Hippocampal formation (tissue), 2 donors: ENCODE measurements at places on chromosomes 6 and 20.
A peak's percentile ranks its signal among the peaks of the same experiment; 100 is the strongest.

- no peak for DNase-seq
These were observed 58.7 kb downstream of the CD40 start for GRCh38 chr20:46176739-46177378.

- DNase-seq = no peak
These were observed 631 bp downstream of the MDGA1 start for GRCh38 chr6:37696841-37697662.

GRCh38 chr6:115863211-115863610 lies 197.5 kb downstream of the FRK start:
- no peak for DNase-seq

GRCh38 chr20:17747431-17747846 lies 47.7 kb downstream of the BANF2 start:
- DNase-seq = no peak

DNA sequence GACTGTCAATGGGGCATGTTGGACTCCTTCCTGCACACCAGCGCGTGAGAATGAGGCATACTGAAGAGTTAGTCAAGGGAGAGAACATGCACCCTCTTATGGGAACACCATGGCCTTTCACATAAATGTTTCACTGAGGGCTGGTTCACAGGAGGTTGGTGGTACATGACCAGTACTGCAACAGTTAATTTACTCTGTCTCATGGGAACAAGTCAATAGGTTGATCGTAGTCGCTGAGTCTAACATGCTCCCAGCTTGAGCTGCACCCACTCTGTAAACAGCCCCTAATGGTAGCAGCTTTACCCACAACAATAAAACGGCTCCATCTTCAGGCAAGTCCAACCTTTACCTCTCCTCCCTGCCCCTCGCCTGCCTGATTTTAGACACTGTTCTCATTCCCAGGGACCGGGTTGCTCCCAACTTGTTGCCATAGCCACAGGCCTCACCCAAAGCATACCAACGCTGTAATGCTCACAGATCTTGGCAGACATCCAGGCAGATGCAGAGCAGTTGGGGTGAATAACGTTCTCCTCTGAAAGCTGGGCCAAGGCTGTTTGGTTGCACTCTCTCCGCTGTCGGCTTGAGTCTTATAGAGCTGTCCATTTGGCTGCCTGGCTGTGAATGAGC lies 111.3 kb downstream of the LY86 start:
- DNase-seq = no peak

DNA sequence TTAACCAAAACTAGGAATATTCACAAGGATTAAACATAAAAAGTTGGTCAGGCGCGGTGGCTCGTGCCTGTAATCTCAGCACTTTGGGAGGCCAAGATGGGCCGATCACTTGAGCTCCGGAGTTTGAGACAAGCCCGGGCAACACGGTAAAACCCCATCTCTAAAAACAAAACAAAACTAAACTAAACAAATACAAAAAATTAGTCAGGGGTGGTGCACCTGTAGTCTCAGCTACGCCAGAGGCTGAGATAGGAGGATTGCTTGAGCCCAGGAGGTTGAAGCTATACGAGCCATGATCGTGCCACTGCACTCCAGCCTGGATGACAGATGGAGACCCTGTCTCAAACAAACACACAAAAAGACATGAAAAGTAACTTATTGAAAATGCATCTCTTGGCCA lies 3.2 kb downstream of the PSORS1C2 start:
- no peak for DNase-seq

DNA sequence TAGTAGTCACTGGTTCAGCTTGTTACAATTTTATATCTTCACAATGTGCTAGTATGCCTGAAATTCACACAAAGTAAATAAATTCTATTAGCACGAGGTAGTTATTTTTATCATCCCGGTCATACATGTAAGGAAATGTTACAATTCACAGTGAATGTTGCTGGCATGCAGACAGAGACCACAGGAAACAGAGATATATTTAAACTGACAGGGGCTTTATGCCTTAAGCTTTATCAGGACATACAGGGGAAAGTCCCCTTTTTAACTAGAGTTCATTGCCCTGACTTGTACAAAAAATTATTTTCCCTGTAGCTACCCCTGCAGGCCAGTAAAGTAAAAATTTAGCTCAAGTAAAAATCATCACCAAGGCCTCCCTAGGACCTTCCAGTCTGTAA lies 712.0 kb upstream of the NRSN1 start:
- DNase-seq = no peak

- DNase-seq = no peak
These were observed 2.3 kb downstream of the SLC2A4RG start for GRCh38 chr20:63741676-63742380.

DNA sequence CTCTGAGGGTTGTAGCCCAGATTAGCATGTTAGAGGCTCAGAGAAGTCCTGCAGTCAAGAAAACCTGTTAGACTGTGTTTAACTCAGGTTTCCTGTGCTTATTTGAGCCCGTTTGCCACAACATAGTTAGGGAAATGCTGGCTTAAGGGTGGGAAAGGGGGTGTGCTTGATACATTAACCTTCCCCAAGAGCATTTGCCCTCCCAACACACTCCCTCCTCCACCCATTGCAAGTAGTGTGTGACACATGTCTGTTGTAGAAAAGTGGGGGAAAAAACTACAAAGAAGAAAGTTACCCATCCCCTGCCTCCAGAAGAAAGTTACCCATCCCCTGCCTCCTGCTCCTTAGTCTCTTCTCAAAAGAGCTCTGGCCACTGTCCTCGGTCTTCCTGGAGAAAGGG lies 36.8 kb upstream of the MRPS18A start:
- DNase-seq = no peak

- no peak for DNase-seq
These were observed 212.3 kb downstream of the RPS12 start for GRCh38 chr6:133026705-133027104.

DNA sequence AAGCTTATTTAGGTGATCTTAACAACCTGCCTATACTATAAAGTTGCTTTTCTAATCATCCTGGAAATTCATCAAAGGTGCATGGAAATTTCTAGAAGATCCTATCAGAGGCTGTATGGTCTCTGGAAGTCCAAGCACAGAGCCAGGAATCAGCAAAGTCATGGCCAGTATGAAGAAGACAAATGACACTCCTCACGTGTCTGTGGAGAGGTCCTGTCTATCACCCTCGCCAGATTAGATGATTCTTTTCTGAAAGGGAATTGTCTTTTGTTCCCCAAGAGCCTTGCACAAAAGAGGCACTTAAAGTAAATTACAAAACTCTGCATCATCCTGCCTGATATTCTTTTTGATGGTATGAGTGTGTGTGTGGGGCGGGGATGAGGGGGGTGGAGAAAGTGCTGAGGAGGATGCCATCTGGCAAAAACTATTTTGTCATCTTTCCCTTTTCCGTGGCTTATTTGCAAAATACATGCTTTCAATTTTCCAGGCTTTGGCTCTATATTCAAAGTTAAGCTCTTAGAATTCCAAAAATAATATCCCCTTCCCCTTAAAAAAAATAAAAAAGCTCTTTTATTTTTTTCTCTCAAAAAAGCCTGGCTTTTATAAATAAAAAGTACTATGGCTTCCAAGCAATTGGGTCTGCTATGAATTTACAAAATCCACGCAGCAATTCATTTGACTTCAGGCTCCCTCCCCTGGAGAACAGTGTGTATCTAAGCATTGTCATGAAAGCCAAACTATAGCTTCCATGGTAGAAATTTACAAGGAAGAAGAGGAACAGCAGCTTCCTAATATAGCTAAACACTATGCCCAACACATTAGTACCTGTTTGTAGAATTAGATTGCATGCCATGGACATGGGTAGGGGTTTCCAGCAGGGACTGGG lies 185.2 kb upstream of the ARG1 start:
- no peak for DNase-seq

DNA sequence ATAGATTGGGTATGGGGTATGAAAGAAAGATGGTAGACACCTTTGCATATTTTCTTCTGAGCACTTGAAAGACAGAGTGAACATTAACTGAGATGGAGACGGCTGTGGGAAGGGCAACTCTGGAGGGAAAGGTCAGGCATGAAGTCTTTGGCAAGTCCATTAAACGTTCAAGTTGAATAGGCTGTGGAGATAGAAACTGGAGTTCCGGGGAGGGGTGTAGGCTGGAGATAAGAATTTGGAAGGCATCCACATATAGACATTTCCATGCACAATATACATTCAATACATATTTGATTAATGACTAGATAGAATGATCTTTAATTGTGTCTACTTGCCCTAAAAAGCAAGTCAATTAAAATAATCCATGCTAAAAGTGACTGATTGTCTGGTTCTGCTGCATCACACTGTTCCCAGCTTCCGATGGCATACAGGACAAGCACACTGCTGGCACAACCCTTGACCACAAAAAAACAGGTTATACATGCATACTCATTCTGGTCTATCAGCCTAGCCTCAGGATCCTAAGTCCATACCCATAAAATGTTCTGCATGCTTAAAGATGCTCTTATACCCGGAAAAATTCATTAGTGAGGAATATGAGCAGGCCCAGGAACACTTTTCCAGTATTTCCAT lies 1.9 kb upstream of the MYLK4 start:
- no peak for DNase-seq

- DNase-seq = no peak
These were observed 10.6 kb upstream of the FAM8A1 start for GRCh38 chr6:17589406-17590096.

GRCh38 chr20:46638134-46638897 lies 12.9 kb downstream of the SLC13A3 start:
- DNase-seq = peak; percentile 35

- no peak for DNase-seq
These were observed 81.9 kb upstream of the CCN6 start for GRCh38 chr6:111971866-111972532.

GRCh38 chr6:119259027-119259426 lies 90.5 kb downstream of the MAN1A1 start:
- no peak for DNase-seq

GRCh38 chr20:47691625-47692024 lies 93.7 kb downstream of the SULF2 start:
- DNase-seq = no peak

DNA sequence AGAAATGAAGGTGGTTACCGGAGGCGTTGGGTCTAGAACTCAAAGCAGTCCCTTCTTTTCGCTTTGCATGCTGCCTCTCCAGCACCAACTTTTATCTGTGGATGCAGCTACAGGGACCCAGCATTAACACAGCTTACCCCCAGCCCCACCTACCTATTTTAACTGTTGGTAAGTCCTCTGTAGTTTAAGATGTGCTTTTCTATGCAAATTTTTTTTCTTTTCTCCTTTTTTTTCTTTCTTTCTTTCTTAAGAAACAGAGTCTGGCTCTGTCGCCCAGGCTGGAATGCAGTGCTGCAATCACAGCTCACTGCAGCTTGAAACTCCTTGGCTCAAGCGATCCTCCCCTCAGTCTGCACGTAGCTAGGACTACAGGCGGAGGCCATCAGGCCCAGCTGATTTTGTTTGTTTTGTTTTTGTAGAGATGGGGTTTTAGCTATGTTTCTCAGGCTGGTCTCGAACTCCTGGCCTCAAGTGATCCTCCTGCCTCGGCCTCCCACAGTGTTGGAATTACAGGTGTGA lies 6.5 kb upstream of the USP45 start:
- no peak for DNase-seq

- DNase-seq = no peak
These were observed 20.6 kb upstream of the FAM209A start for GRCh38 chr20:56503916-56504315.

DNA sequence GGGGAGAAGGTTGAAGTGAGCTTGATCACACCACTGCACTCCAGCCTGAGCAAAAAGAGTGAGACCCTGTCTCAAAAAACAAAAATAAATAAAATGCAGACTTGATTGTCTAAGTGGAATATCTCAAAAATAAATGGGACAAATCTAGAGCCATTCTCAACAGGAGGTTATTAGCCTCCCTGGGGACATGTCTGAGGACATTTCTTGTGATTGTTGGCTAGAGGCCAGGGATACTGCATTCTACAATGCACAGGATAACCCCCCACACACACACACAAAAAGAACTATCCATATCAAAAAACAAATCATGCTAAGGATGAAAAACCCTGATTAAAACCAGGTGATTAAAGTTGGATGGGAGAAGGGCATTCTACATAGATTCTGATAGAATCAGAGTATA lies 37.5 kb downstream of the FAM217A start:
- DNase-seq = no peak

GRCh38 chr6:18362058-18362561 lies 25.0 kb upstream of the RNF144B start:
- no peak for DNase-seq
